ENCODE measurements at places on chromosomes 2 and 18.

DNA sequence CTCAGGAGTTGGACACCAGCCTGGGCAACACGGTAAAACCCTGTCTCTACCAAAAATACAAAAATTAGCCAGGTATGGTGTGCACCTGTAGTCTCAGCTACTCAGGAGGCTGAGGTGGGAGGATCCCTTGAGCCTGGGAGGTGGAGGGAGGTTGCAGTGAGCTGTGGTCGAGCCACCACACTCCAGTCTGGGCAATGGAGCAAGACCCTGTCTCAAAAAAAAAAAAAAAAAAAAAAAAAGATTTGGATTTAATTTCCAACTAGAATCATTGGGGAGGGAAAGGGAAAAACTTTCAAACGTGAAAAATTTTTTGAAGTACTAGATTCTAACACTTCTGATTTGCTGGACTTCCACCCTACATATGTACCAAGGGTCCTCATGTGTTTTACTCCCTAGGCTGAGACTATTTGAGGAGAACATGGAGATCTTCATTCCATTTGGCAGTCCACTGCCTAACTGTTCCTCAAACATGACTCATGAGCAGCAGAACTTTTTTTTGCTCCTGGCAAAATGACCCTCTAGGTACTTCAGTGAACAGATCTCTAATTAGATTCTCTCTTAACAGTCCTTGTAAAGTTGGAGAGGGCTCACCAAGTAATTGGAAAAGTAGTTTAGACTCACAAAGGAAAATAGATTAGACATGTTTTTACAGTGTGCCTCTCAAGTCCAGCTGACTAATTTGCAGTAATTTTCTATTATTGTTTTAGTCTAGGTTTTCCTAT, 267.6 kb downstream of the METTL4 start:
- no peak for DNase-seq

GRCh38 chr2:16525265-16525887, 140.3 kb downstream of the CYRIA start:
- no peak for DNase-seq

GRCh38 chr2:236242057-236242495, 22.1 kb downstream of the ASB18 start:
- no peak for DNase-seq

DNA sequence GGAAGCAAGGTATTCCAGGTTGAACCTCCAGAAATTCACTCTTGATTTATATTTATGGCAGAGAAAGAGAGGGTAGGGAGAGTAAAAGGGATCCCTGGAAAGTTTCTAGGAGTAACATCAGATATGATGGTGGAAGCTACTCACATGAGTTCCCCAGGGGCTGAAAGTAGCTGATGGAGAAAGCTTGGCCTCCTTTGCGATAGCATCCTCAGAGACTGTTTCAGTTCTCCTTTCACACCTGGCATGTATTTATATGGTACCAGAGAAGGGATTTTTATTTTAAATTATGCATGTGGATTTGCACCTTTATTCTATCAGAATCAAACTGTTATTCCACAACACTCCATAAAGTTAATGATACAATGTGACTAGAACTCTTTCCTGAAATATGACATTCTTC, 126.3 kb upstream of the OSR1 start:
- DNase-seq: no peak

- no peak for DNase-seq
Measured at GRCh38 chr2:70943205-70943871, 7.6 kb downstream of the ATP6V1B1 start.

DNA sequence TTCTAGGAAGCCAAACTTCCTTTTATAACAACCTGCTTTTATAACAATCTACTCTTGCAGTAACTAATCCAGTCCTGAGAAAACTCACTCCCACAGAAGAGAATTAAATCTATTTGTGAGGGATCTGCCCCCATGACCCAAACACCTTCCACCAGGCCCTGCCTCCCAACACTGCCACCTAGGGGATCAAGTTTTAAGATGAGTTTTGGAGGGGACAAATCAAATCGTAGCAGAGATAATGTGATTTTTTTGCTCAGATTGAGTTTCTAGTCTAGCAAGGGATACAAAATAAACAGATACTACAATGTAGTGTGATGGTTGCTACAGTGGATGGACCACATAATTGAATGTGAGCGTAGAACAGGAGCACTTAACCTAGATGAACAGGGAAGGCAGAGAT, 52.2 kb downstream of the NCOA1 start:
- DNase-seq: no peak

DNA sequence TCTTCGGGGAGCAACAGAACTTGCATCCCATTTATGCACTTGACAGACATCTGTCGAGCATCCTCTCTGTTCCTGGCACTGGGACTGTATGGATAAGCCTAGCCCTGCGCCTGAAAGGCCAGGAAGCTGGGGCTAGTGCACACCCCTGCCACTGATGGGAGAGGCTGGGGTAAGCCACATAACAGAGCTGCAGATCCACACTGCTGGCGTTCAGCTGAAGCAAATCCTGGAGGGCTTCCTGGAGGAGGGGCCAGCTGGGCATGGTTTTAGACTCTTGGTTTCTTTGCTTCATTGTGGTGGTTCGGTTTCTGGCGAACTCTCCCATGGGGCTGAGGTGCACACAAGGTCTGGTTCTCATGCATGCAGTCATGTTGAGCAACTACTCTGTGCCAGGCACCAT, 45.5 kb upstream of the FOSL2 start:
- no peak for DNase-seq

GRCh38 chr18:60372132-60372531, 443 bp downstream of the MC4R start:
- DNase-seq: no peak

- DNase-seq: no peak
Measured at GRCh38 chr2:206939340-206939739, at the start of gene CPO. Gene CPO, plus strand, starts transcription at chr2:206939518. Its CDS starts 82 bp downstream, at chr2:206939600.

- DNase-seq: no peak
Measured at GRCh38 chr18:2173486-2173885, 397.8 kb downstream of the METTL4 start.

- no peak for DNase-seq
Measured at GRCh38 chr18:77108821-77109647, 23.5 kb downstream of the MBP start.

All from GM18507 (cell line).